HAP-1 (cell line): ENCODE measurements at places on chromosomes 7 and 10.

GRCh38 chr10:110263164-110263563 is 41.6 kb downstream of the SMNDC1 start:
- no peak for DNase-seq

DNA sequence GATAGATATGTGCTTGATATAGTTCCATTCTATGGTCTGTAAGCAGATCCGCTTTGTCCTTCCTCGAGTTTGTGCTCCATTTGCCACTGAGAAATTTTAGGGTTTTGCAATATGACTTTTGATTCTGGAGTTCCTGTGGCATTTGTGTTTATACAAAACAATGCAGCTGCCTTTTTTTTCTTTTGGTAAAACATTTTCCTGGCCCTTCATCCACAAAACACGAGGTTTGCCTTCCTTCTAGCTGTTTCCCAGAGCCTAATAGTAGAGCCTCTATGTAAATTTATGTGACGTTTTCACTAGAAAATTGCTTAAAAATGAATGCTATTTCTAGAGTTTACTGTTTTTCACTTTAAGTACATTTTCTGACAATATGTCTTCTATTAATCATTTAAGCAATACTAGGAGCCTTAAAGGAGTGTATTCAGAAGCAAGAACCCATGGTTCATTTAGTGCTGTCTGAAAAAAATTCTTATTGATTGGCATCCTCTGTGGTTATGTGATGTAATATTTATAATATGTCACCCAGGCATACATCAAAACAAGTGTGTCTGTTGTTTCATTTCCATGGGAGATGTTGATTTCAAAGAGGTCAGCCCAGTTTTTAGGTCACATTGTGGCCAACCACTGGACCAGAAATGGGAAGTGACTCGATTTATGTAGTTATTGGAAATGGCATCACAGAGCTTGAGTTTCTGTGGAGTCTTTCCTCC is 618.3 kb downstream of the LRMDA start:
- DNase-seq, result no peak

- DNase-seq, result no peak
Observed at GRCh38 chr7:29485339-29486190, 78.1 kb upstream of the PRR15 start.

- no peak for DNase-seq
Observed at GRCh38 chr7:136900005-136900404, 31.6 kb downstream of the CHRM2 start.

GRCh38 chr7:113774182-113774807 is 144.5 kb downstream of the PPP1R3A start:
- peak; percentile 17 for DNase-seq

DNA sequence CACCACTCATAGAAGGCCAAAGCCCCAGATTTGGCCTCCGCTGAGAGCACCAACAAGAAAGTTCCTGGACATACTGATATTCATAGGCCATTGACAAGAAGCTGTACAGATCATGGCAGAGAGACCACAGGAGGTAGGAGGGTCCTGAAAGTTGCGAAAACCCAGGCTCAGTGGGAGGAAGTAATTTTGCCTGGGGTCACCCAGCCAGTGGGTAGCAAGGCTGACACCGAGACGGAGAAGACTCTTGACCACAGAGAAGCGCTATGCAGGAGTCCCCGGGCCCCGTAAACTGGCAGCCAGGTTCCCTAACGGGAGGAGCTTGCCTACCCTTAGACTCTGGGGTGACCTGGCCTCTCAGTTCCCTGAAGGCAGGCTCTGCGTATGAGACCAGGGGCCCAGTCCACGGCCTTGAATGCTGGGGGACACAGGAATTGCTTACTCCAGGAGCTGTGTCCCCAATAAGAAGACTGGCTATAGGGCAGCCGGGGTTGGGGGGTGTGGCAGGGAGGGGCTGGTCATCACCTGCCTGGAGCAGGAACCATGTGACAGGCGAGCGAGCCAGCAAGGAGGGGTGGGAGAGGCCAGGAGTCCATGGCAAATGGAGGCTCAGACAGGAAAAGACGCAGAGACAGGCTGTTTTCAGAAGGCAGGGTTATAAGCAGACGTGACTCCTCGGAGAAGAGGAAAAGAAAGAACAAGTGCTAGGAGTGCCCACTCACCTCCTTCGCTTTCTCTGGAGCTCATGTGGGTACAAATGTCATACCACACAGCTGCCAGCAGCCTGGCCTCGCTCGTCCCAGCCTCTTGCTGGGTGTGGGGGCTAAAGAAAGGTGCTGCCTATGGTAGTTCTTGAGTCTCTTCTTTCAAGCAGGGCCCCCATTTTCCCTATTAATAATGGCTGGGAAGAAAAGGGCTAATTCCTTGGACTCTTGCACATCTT is 24.6 kb upstream of the NPFFR1 start:
- no peak for DNase-seq

- no peak for DNase-seq
Observed at GRCh38 chr7:21967598-21968003, 21.9 kb upstream of the CDCA7L start.

- no peak for DNase-seq
Observed at GRCh38 chr10:86284355-86285105, 82.1 kb downstream of the GRID1 start.

GRCh38 chr7:47297120-47297519 is 284.8 kb downstream of the TNS3 start:
- DNase-seq, result no peak

DNA sequence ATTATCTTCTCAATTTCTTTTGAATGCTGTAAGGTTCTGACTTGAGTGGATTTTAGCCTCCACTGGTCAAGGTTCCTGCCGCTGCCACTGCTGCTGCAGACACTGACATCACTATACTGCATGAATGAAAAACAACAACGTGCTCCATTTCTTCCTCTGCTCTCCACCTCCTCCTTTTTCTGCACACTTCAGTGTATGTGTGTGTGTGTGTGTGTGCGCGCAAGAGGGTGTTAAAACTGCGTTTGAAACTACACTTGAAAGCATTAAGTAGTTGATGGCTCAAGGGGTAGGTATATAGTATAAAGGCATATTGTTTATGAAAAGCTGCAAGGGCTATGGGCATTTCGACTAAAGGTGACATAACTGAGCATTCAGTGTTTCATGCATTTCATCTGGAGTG is 3.5 kb downstream of the GLCCI1 start:
- DNase-seq, result peak; percentile 32

- no peak for DNase-seq
Observed at GRCh38 chr7:1800902-1801301, 130.8 kb downstream of the ELFN1 start.

DNA sequence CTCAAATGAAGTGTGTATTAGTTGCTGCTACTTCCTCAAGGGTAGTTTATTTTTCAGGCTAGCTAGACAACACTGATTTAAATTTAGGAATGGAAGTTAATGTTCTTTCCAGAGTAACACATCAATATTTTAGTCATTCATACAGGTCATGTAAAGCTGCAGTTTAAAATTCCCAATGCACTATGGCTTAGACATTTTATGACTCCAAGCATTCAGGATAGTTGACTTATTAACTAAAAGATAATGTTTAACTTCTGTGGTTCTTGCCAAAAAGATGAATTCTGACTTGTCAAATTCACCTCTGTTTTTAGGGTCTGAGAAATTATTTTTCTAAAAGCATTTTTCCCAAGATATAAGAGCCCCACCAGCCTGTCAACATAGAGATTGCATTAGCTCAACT is 131.9 kb downstream of the TFPI2 start:
- no peak for DNase-seq

GRCh38 chr10:84845628-84846261 is 517.4 kb downstream of the CCSER2 start:
- DNase-seq, result no peak

DNA sequence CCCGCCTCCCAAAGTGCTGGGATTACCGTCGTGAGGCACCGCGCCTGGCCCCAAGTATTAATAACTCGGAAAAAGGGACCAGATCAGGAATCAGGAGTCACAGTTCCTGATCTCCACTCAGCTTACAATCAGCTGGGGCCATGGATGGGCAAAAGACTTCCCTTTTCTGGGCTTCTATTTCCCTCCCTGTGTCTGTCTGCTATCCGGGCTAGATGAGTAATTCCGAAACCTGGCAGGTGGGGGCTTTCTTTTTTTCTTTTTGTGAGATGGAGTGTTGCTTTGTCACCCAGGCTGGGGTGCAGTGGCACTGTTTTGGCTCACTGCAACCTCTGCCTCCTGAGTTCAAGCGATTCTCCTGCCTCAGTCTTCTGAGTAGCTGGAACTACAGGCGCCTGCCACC is 11.6 kb downstream of the RPS24 start:
- no peak for DNase-seq

DNA sequence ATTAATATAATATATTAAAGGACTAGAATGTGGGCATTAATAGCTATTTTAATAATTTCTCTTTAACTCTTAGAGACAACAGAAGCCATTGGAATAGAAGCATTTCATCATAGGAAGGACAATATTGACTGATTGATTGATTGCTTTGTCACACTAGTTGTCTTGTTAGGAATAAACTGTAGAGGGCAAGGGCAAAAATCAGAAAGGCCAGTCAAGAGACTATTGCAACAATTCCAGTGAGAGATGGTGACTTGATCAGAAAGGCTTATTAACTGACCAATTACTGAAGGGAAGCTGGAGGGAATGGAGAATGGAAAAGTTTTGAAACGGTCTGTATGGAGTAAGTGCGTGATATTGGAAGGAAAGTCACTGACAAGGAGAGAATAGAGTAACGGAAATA is 87.3 kb downstream of the RUNDC3B start:
- DNase-seq, result no peak

DNA sequence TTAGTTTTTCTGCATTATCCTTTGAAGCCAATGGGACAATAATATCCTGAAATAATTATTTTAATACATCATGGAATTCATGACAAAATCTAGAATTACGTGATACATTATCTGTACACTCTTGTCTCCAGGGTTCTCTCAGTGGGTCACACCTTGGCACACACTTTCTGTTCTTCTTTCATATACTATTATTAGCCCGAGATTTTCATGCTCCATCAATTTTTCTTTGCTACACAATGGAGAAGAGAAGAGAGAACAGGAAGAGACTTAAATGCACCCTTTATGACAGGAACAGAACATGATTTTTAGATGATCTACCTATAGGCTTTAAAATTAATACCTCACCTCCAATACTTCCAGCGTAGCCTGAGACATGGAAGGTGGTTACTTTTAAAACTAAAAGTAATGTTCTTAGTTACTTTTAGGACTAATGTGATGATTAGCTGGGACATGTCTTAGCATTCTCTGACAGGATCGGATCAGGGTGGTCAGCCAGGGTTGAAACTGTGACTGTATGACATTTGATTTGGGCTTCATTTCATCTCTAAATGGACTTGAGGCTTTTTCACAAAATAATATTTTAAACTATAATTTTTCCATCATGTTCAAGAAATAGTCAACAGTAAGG is 148.2 kb upstream of the WNT16 start:
- DNase-seq, result no peak

- no peak for DNase-seq
Observed at GRCh38 chr10:121695731-121696464, 97.7 kb upstream of the FGFR2 start.

DNA sequence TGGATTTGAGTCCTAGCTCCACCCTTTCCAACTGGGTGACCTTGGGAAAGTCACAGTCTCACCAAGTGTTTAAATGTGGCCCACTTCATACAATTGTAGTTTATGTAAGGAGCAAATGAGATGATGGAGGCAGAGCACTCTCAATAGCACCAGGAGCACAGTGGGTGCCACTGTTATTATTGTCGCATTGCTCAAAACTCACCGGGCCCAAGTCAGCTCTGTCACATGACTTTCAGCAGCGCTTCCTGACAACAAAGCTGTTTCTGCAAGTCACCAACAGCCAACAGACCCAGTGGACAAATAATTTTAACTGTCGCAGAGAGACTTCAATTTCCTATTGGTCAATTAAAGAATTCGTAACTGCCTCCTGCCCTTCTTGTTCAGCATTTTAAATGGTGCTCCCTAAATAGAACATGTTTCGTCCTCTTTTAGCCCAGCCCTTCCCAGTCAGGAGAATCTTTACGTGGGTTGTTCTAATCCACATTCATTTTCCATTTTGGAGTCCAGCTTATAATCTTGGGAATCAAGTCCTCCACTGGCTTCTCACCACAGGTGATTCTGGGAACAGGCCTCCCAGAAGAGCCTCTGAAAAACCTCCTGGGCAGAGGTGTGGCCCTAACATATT is 415.6 kb upstream of the NPVF start:
- no peak for DNase-seq

DNA sequence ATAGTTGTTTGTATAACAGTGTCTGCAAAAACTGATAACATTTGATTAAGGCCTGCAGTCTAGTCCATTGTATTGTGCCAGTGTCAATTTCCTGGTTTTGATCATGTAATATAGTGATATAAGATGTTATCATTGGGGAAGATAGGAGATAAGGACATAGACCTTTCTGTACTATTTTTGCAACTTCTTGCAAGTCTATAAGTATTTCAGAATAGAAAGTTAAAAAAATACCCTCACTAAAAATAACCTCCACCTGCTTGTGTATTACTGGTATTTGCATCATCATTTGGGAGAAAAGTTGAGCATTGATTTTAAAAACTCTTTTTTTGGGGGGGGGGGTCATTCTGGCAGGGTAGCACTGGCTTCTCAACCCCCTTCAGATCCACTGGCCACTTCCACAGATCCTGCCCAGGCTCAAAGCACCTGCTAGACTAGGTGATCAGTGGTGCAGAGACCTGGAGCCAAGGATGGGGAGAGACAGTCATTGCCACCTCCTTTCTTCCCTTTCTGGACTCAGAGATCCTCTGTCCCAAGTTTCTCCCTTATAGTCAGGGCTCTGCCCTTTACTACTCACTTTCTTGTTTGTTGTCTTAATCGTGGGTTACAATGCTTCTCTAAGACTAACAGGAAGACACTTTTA is 103.0 kb downstream of the RBM20 start:
- DNase-seq, result no peak

- no peak for DNase-seq
Observed at GRCh38 chr10:7315906-7316305, 94.9 kb downstream of the SFMBT2 start.

DNA sequence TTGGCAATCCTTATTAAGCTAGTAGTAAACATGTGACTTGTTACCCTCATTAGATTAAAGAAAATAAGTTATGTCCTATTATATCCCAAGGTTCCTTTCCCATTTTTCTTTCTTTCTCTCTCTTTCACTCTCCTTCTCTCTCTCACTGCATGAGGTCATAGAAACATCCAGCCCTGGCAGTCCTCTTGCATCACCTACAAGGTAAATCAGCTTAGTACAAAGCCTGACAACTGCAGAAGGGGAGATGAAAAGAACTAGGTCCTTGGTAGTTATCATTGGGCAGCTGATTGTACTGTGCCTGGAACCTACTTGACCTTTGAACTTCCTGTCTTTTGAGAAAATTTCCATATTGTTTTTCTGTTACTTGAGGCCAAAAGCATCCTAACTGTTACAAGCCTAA is 307.9 kb upstream of the SP8 start:
- no peak for DNase-seq

- DNase-seq, result no peak
Observed at GRCh38 chr10:11687779-11688447, 54.3 kb upstream of the ECHDC3 start.
